ENCODE measurements at places on chromosomes 7 and 10.

DNA sequence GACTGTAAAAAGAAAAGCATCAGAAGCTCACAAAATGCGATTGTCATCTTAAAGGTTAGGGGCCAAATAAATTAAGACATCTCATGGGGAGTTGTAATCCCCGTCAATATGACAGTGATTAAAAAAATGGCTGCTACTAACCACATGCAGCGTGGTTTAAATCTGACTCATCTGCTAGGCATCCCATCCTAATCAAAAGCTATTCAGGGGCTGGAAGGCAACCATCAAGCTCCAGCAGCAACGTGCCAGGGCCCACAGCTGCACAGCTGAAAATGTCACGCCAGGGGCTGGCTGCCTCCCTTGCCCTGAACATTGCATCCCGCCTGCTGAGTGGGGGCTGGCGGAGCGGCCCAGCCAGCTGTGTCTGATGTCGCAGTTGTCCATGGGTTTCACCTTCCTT is 66.3 kb upstream of the FRMD4A start:
- DNase-seq = peak; percentile 73
- no peaks in the 10 kb centered on the region for H3K4me1 ChIP-seq
- H3K27me3 ChIP-seq = no peaks in the 10 kb centered on the region
- peak overlapping the region; percentile 45 for H3K27ac ChIP-seq
- no peaks in the 10 kb centered on the region for H3K36me3 ChIP-seq

DNA sequence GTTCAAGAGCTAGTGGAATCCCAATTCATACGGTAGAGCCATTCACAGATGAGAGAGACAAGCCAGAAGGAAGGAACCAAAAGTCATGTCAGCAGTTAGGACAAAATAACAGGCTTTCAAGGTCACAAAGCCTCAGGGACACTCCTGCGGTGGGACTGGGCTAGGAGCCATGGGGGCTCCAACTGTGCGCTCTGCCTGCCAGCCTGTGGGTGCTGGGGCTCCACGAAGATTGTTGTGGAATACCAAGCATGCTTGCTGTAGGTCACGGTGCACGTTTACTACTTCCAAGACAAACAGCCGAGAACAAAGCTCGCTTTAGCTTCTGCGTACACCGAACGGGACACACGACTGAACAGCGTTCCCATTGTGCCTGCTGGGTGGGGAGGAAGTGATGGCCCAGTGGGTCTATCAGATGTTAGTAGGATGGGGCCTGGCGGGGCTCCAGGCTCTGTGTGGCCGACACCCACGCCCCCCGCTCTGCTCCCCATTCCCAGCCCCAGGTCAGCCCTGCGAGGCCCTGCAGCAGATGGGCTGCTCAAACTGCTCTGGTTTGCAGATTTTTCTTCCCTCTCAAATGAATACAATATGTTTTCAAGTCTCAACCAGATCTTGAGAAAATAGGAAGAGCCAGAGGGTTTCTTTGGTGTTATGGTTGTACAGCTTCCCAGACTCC is 158.9 kb downstream of the EGFR start:
- H3K4me3 ChIP-seq = no peak overlapping the region
- DNase-seq = peak; percentile 51
- peaks cover 45% of the 10 kb centered on the region for H3K36me3 ChIP-seq
- peak overlapping the region; percentile 68 for H3K27ac ChIP-seq
- peaks cover 30% of the 10 kb centered on the region for H3K4me1 ChIP-seq

DNA sequence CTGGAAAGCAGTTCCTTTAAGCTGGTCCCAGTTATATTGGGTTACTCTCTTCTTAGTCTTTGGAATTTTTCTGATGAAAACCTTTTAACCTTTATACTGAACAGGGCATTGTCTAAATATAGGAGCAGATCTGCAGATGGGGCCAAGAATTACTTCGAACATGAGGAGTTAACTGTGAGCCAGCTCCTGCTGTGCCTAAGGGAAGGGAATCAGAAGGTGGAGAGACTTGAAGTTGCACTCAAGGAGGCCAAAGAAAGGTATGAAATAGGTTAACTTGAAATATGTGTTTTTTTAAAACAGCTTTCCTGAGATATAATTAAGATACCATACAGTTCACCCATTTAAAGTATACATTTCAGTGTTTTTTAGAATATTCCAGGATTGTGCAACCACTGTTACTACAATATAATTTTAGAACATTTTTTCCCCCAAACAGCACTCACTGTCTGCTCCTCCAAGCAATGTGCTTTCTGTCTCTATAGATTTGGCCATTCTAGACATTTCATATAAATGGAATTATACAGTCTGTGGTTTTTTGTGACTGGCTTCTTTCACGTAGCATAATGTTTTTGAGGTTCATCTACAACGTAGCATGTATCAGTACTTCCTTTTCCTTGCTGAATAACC is 18.9 kb downstream of the OPTN start:
- H3K4me1 ChIP-seq = peaks cover 60% of the 10 kb centered on the region
- DNase-seq = no peak
- H3K27me3 ChIP-seq = no peaks in the 10 kb centered on the region
- H3K36me3 ChIP-seq = peaks cover 75% of the 10 kb centered on the region
- H3K4me3 ChIP-seq = no peak overlapping the region

- H3K27ac ChIP-seq = no peak overlapping the region
- no peaks in the 10 kb centered on the region for H3K4me1 ChIP-seq
- no peak overlapping the region for H3K4me3 ChIP-seq
- H3K36me3 ChIP-seq = no peaks in the 10 kb centered on the region
- no peak for DNase-seq
- no peaks in the 10 kb centered on the region for H3K27me3 ChIP-seq
These were observed 68.4 kb upstream of the RAPGEF5 start for GRCh38 chr7:22425361-22425760.

DNA sequence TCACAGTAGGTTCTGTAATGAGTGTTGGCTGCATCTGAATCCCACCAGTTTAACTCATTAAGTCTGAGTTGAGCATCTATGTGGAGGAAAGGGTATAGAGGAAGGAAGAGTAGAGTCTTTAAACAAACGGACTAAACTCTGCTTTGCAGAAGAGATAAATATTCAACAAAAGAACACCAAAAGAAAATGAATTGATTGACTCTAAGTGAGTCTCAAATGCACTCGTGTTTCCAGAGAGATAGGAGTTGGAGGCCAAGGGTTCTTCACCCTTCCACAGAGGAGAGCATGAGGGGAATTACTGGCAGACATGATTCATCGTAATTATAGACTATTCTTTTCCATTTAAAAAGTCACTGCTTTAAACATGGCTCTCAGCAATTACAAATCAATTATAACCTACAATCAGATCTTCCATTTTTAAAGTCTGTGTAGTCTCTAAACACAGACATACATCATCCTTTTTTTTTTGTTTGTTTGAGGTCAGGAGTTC is 56.3 kb downstream of the PLPP4 start:
- H3K27me3 ChIP-seq = peaks cover 38% of the 10 kb centered on the region
- H3K4me1 ChIP-seq = no peaks in the 10 kb centered on the region
- no peak for DNase-seq
- H3K36me3 ChIP-seq = no peaks in the 10 kb centered on the region
- no peak overlapping the region for H3K4me3 ChIP-seq
- no peak overlapping the region for H3K27ac ChIP-seq

GRCh38 chr10:130341356-130341755 is 205.2 kb downstream of the GLRX3 start:
- no peak for DNase-seq
- peaks cover 79% of the 10 kb centered on the region for H3K27me3 ChIP-seq
- no peaks in the 10 kb centered on the region for H3K4me1 ChIP-seq
- H3K4me3 ChIP-seq = no peak overlapping the region

DNA sequence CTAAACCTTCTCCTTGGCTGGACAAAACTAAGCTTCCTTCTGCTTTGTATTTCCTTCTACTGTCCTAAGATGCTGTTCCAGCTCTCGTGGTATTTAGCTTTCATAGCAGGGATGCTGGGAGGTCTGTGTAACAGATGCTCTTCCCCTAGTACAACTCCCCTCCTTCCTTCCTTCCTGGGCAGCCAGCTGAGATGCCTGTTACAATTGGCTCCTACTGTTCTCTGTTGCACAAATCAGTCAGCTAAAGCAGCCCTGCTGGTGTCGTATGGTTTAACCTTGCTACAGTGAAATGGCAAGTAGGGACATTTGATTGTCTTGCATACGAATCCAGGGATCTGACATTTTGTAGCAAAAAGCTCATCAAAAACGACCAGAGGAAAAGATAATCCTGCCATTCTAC is 143.8 kb downstream of the ARHGAP21 start:
- H3K4me3 ChIP-seq = no peak overlapping the region
- H3K36me3 ChIP-seq = peaks cover 12% of the 10 kb centered on the region
- H3K4me1 ChIP-seq = peaks cover 2% of the 10 kb centered on the region
- no peak overlapping the region for H3K27ac ChIP-seq

Measured in left ventricle myocardium inferior (tissue), 1 donor.